Chondrocyte (in vitro differentiated cells): ENCODE measurements at places on chromosomes 2 and 18.

DNA sequence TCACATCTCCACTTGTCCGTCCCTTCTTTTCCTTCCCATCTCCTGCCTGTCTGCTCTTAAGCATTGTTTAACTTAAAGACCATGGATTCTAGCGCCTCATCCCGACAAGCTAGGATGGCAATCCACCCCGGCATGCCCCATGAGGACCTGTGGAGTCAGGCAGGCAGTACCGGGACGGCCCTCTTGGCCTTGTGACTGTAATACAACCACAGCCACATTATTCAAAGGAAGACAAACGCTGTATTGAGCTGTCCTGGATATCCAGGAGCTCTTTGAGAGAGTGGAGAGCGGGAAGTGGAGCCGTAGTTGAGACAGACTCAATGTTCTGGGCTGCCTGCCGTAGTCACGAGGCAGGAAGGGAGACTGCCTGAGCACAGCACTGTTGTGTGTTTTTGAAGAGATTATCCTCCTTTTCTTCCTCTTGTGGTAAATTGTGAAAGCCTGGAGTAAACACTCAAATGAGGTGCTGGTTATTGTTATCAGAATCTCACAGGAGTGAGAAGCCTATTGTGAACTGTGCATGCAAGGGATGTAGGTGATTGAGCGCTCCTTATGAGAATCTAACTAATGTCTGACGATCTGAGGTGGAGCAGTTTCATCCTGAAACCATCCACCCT is 929.8 kb upstream of the CNTNAP5 start:
- H3K27me3 ChIP-seq, result no peaks in the 10 kb centered on the region
- H3K4me3 ChIP-seq, result no peak overlapping the region
- H3K4me1 ChIP-seq, result peaks cover 22% of the 10 kb centered on the region

DNA sequence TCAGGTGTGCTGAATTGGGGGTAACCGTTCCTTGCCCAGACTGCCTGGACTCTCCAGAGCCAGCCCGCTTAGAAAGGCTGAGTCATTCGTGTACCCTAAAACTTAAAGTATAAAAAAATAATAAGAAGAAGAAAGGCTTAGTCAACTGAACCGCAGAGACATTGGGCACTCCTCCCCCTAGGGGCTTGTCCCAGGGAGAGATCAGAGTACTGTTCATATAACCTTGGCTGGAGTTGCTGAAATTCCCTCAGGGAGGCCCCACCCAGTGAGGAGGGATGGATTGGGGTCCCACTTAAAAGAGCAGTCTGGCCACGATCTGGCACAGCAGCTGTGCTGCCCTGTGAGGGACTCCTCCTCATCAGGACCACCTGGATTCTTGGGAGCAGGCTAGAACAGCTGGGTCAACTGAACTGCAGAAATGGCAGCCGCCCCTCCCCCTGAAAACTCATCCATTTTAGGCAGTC is 37.2 kb downstream of the ANKRD12 start:
- no peak overlapping the region for H3K27ac ChIP-seq
- H3K36me3 ChIP-seq, result no peaks in the 10 kb centered on the region
- peaks cover 6% of the 10 kb centered on the region for H3K4me1 ChIP-seq
- no peaks in the 10 kb centered on the region for H3K27me3 ChIP-seq

DNA sequence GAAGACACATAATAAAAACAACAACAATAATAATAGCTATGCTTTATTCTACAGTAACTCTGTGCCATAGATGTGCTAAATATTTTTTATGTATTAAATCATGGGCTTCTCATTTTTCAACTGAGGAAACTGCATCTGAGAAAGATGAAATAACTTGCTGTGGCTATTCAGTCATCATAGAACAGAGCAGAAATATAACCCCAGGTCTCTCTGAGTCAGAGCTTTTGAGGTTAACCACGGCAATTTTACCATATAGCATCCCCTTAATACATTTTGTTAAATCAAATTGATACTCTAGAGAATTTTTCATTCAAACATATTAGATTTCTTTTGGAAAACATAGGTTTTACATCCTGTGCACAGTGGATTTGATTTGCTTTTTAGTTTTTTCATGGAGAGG is 586.6 kb upstream of the KLHL29 start:
- peaks cover 4% of the 10 kb centered on the region for H3K27me3 ChIP-seq
- H3K4me3 ChIP-seq, result no peak overlapping the region
- no peak overlapping the region for H3K27ac ChIP-seq
- no peak for DNase-seq
- H3K4me1 ChIP-seq, result no peaks in the 10 kb centered on the region

DNA sequence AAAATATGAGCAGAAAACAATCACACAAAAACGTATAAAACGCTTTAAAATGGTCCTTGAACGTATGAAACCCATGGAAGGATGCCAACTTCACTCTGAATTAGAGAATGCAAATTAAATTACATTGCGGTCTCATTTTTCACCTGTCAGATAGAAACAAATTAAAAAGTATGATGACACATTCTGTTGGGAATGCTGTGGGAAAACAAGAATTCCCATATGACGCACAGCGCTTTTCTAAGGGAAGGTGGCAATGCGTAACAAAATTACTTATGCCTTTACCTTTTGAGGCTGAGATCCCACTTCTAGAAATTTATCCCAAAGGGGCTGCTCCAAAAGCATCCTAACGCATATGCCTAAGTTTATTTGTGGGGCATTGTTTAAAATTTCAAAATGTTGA is 3.8 kb upstream of the RPS7 start:
- H3K36me3 ChIP-seq, result peaks cover 6% of the 10 kb centered on the region
- H3K27ac ChIP-seq, result no peak overlapping the region

DNA sequence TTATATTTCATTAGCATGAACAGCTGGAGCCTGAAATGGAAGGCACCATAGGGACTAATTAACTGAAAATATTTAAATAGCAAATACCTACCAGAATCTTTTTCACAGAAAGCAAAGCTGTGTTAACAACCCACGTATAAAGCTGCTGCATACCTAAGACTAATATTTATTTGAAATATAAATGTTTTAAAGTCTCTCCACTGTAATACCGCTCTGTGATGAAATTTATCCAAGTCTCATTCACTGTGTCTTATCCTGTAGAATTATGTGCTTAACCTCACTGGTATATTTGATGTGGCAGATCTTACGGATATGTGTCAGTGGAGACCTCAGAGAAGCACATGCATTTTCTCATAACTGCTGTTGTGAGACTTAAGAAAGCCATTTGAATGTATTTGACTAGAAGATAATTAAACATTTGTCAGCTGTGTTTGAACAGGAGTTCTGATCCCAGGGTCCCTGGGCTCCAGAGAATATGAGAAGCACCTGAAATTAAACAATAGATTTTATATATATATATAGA is 373.3 kb downstream of the ZNF804A start:
- H3K4me3 ChIP-seq, result no peak overlapping the region
- DNase-seq, result no peak
- H3K27me3 ChIP-seq, result no peaks in the 10 kb centered on the region
- no peaks in the 10 kb centered on the region for H3K4me1 ChIP-seq
- H3K27ac ChIP-seq, result no peak overlapping the region

DNA sequence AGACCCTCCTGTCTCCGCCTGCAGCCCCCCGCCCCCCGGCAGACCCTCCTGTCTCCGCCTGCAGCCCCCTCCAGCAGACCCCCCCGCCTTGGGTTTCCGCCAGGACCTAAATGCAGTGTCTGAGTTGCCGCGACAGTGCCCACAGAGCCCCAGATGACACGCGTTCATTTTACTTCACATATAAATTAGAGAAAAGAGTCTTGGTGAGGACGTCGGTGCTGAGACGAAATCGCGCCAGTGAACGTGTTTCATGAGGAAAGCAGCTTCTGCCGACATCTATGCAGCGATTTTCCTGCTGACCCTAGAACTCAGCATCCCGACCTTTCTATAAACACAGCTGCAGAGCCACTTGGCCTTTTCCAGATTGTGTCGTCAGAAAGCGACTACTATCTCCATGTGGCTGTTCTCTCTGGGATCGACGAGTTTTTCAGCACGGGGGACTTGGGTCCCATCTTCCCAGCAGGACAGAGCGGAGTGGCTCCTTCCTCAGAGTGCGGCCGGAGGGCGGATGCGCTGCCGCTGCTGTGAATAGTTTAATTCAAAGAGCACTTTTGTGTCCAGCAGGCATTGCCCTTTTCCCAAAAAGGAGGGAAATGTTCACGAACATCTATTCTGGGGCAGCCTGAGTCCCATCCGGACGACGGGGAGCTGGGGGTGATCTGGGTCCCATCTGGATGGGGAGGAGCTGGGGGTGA is 136.7 kb downstream of the NFATC1 start:
- no peaks in the 10 kb centered on the region for H3K4me1 ChIP-seq
- H3K27ac ChIP-seq, result no peak overlapping the region
- H3K36me3 ChIP-seq, result peaks cover 4% of the 10 kb centered on the region

DNA sequence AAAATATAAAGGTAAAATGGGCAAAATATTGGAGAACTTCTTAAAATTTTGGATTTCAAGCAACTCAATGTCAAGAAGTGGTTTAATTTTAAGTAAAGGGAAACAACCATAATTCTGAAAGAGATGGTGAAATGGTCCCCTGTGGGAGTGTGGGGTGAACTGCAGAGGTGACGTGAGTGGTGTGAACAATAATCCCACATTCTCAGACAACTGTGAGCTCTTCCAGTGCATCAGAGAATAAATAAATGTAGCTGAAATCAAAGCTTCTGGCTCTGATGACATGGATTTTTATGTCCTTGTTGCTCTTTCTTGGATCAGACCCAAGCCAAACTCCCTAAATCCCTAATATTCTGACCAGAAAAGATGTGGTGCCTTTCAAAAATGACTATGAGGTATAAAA is 672.7 kb downstream of the ZEB2 start:
- DNase-seq, result no peak
- H3K36me3 ChIP-seq, result peaks cover 2% of the 10 kb centered on the region
- H3K4me3 ChIP-seq, result no peak overlapping the region
- peaks cover 5% of the 10 kb centered on the region for H3K4me1 ChIP-seq
